ENCODE measurements at places on chromosomes 6 and 20.
A peak's percentile ranks its signal among the peaks of the same experiment; 100 is the strongest.

DNA sequence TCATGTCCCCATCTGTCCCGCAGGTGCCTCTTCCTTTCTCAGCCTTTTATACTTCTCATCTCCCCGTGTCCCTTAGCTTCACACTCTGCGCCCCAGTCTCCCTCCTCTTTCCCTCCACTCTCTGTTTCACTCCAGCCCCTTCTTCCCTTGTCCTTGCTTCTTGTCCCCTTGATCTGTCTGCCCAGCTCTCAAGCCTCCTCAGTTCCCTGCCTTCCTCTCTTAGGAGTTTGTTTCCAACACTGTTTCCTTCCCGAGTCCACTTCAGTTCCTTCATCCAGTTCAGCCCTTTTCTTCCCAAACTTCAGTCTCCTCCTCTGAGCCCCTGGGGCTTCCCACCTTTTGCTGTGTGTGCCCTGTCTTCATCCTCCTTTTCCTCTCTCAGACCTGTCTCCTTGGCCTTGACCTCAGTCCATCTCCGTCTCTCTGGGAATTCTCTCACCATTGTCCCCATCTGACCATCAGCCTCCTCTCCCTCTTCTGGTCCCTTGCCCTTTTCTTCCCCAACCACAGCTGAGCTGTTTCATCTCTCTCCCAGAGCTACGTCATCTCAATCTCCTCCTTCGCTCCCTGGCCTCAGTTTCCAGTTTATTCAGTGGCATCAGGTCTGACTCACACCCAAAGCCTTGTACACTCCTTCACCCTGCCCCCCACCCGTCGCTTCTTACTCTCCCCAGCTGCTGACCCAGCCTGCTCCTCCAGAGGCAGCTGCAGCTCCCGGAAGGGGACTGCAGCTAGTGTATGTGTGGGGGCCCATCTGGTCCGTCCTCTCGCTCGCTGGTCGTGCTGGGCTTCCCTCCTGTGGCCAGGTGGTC, 2.7 kb upstream of the DDR1 start:
- peak; percentile 53 for DNase-seq

GRCh38 chr6:35240838-35241801, 18.4 kb upstream of the ZNF76 start:
- DNase-seq = peak; percentile 85

GRCh38 chr6:56386717-56387116, 139.3 kb upstream of the COL21A1 start:
- peak; percentile 39 for DNase-seq

- no peak for DNase-seq
Measured at GRCh38 chr6:116393430-116393829, 22.7 kb downstream of the DSE start.

DNA sequence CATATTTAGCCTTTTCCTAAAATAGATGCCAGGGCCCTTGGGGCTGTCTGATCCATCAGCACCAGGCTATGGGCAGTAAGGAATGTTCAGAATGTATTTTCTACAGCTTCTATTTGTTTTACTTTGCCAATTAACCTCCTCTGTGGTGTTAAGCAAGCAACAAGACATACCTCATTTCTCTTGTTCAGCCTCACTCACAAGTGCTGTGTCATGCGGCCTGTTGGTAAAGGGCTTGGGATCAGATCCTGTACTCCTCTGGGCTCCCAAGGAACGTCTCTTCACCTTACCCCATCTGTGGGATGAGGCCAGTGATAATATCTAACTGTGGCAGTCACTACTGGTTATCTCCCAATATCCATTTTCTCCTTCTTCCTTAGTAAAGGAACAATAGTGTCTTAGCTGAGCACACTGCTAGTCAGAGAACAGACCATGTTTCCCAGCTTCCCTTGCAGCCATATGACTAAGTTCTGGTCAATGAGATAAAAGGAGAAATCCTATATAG, 7.0 kb upstream of the DSTN start:
- DNase-seq = no peak

DNA sequence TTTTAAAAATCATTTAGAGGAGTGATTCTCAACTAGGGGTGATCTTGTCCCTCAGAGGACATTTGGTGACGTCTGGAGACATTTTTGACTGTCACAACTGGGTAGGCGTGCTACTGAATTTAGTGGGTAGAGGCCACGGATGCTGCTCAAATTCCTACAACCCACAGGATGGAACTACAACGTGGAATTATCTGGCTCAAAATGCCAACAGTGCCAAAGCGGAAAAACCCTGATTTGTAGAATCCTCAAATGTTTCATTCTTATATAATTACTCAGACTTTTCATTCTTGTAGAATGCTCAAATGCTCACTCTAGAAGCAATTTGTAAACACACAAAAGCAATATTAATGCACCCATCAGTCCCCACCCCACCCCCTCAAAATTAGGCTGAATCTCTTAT, 229.8 kb downstream of the ZMYND8 start:
- no peak for DNase-seq

- DNase-seq = no peak
Measured at GRCh38 chr6:110040716-110041115, 62.6 kb downstream of the GPR6 start.

Measured in NCI-H1417 (cell line).